NCI-H146 (cell line): ENCODE measurements at places on chromosomes 16 and 17.
A peak's percentile ranks its signal among the peaks of the same experiment; 100 is the strongest.

- DNase-seq = no peak
These were observed 2.3 kb upstream of the WNT3 start for GRCh38 chr17:46820592-46821450.

- DNase-seq = no peak
These were observed 1471.3 kb downstream of the CDH11 start for GRCh38 chr16:63650550-63650949.

DNA sequence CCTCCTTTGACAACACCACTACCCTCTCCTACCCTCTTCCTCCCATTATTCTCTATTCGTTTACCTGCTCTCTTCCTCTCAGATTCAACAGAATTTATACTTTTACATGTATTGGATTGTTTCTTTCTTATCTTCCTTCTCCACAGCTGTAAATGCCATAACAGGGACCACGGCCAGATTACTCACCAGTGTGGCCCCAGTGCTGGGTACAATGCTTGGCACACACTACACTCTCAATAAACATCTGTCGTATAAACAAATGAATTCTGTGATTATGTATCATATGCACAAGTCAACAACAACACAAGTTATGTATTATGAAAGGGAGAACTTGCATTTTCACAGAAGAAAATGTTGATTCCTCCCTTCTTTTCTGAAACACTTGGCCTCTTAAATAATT is 20.0 kb downstream of the AARSD1 start:
- no peak for DNase-seq

GRCh38 chr16:52078716-52079655 is 468.0 kb downstream of the TOX3 start:
- DNase-seq = no peak

- DNase-seq = no peak
These were observed 42.3 kb downstream of the CRLF3 start for GRCh38 chr17:30782206-30782605.

DNA sequence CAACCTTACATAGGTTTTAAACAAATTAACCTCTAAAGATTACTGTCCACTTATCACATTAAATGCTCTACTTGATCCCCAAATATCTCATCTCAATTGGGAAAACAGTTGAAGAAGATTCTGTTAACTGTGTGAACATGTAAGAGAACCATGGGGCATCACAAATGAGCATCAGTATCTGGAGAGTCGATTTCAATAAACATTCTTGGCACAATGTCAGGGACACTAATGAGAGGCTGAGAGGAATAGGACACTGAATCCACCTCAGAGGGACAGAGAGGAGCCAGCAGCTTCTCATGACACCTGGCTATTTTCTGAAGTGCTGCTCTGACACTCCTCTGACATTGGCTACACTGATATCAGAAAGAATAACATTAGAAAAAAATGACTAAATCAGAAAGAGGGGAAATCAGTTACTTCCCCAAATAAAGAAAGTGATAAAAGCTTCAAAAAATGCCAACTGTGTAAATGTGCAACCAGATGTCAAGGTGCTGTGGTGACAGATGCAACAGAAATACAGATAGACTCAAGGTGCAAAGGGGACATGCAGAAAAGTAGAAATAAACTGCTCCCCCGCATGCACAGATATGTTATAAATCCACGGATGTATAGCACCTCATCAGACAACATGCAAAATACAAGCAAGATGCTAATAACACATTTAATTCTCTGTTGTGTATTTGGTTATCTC is 67.4 kb downstream of the SNX11 start:
- DNase-seq = peak; percentile 39

DNA sequence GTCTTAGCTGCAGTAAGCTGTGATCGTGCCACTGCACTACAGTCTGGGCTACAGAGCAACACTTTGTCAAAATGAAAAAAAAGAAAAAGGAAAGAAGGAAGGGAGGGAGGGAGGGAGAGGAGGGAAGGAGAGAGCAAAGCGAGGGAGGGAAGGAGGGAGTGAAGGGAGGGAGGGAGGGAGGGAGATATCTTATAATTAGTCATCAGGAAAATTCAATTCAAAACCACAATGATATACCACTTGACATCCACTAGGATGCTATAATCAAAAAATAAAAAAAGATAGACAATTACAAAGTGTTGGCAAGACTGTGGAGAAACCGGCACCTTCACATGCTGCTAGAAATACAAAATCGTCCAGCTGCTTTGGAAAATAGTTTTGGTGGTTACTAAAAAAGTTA is 93.8 kb downstream of the CDC27 start:
- no peak for DNase-seq

DNA sequence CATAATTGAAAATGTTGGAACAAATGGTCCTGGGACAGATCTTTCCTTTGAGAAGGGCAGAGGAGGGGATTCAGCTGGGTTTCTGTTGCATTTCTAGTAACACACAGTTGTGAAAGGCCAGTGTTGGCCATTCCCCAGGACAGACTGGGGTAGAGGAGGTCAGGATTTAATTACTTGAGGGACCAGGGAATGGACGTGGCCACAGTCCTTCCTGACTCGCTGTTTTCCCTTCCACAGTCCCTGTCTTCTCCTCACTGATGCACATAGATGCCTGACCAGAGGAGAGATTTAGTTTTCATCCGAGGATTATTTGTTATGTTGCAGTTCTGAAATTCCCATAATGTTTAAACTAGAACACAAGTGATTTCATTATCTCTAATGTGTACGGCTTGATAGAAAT is 25.2 kb upstream of the HEATR6 start:
- DNase-seq = no peak

DNA sequence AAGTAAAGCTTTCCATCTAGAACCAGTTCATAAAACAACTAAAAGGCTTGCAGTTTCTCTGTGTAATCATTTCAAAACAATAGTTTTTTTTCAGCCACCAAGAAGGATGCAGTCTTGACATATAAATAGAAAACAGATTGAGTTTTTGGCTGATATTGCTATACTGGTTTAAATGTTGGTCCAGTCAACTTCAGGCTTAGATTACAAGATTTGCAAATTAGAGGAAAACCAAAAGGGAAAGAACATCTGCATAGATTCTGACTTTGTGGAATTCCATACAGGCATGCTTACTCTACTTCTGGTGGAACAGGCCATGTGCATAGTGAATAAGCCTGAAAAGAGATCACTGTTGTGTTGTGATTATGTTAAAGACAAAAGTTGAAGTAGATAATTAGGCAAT is 150.3 kb downstream of the BCAS3 start:
- DNase-seq = no peak

DNA sequence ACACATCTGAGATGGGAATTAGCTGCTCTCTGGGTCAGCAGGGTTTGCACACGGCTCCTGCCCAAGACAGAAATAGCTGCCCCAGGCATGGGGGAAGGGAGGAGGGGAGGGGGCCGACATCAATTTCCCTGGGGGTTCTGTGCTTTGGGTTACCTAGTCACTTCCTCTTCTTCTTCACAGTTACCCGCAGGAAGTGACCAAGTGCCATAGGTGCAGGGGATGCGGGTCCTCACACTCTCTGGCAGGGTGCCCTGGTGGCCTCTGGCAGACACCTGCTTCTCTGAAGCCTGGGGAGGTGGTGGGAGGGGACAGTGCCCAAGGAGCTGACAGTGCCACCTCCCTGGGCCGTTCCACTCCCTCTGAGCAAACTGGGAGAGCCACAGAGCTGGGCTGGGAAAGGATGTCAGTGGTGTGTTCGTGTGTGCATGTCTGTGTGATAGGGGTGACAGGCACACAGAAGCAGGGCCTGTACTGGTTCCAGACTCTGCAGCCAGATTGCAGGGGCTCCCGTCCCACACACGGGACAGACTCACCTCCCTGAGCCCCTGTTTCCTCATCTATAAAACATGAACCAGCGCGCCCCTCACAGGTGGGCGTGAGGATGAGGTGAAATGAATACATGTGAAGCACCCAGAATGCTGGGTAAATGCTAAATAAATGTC is 18.2 kb downstream of the SCN4A start:
- no peak for DNase-seq

- DNase-seq = no peak
These were observed 31.5 kb downstream of the NLRP1 start for GRCh38 chr17:5552841-5553240.

DNA sequence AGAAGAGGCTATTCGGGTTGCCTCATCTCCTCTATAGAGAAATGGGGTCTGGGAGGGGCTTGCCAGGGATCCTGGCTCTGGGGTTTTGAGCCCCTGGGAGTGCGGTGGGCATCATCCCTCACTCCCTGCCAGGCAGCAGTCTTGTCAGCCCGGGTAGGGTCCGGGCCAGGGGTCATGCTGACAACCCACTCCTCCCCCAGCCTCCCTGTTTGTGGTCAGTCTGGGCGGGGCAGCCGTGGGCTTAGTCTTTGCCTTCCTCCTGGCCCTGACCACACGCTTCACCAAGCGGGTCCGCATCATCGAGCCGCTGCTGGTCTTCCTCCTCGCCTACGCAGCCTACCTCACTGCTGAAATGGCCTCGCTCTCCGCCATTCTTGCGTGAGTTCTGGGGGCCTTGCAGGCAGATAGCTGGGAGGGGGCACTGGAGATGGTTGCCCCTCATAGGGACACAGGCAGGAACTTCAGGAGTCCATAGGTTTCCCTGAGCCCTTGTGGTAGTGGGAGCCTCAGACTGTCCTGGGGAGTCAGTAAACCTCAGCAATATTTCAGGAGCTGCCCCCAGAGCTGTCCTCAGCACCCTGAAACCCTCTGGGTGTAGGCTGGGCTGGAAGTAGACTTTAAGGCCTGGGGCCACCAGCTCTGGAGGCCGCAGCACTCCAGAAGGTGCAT is 6.9 kb downstream of the SLC9A5 start:
- no peak for DNase-seq

DNA sequence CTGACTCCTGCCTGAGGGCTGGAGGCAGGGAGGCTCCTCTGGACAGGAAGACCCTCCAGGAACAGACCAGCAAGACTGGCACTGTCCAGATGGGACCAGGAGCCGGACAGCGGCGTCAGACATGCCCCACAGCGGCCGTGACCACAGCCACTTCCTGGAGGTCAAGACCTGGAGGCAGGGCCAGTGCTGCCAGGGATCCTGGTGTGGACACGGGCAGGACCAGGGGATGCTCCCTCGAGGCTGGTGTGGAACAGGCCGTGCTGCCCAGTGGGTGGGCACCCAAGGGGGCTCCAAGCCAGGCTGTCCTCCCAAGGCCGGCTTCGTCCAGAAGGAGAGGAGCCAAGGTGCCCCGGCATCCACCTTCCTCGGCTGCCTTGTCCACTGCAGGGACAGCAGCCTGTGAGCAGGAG is 4.5 kb upstream of the CCDC57 start:
- DNase-seq = no peak

DNA sequence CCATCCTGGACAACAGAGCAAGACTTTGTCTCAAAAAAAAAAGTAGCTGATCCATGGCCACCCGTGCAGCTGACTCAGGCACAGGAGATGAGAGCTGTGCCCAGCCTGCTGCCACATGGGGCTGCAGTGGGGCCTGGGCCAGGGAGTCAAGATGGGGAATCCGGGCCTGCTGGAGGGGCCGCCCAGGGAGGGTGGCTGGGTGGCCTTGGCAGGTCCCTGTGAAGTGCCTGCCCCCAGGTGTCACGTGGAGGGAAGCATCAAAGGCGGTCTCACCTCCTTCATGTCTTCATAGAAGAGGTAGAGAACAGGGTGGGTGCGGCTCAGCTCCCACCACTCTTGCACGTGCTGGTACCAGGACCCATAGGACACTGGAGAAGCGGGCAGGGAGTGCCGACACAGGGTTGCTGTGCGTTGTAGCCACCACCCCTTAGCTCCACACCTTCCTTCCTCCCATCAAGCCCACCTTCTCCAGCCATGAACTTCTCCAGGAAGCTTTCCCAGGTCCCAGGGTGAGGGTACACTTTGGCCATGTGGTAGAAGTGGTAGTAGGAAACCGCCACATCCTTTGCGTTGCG is 3.8 kb downstream of the SULT1A2 start:
- DNase-seq = no peak

DNA sequence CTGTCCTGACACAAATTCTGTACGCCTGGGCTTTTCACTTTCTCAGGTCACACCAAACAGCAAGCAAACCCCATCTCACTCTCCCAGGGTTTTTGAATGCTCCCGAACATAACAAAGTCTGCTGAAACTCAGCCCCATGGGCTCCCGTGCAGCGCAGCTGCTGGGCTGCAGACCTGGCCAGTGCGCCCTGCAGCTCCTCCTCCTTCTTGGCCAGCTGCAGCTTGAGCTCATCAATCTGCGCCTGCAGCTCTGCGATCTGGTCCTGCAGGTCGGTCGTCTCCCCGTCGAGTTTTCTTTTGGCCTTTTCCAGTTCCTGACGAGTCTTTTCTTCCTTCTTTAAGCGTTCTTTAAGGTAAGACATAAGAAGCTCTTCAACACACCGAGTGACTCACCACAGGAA is 70.5 kb downstream of the NDEL1 start:
- DNase-seq = no peak

- DNase-seq = no peak
These were observed 6.6 kb downstream of the GPS1 start for GRCh38 chr17:82058230-82058854.

GRCh38 chr17:32609085-32609484 is 122.3 kb downstream of the CDK5R1 start:
- peak; percentile 19 for DNase-seq

DNA sequence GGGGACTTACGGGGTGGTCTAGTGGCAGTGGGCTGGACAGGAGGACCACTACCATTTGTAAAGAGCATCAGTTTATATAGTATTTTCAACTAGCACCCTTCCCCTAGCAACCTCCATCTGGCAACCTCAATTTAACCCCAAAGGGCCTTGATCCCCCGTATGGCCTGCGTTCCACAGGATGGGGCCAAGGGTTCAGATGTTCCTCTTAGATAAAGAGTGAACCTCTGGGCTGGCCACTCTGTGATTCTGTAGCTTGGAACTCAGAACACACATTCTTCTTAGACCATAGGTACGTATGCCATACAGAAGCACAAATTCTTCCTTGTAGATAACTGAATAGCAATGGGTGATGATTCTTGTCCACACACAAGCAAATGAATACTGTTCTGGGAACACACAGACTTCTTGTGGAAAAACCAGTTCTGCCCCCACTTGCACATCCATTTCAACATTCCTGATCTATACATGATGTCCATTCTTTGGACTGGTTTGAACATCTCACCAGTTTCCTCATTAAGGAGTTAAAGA is 1.9 kb upstream of the GGA2 start:
- no peak for DNase-seq

DNA sequence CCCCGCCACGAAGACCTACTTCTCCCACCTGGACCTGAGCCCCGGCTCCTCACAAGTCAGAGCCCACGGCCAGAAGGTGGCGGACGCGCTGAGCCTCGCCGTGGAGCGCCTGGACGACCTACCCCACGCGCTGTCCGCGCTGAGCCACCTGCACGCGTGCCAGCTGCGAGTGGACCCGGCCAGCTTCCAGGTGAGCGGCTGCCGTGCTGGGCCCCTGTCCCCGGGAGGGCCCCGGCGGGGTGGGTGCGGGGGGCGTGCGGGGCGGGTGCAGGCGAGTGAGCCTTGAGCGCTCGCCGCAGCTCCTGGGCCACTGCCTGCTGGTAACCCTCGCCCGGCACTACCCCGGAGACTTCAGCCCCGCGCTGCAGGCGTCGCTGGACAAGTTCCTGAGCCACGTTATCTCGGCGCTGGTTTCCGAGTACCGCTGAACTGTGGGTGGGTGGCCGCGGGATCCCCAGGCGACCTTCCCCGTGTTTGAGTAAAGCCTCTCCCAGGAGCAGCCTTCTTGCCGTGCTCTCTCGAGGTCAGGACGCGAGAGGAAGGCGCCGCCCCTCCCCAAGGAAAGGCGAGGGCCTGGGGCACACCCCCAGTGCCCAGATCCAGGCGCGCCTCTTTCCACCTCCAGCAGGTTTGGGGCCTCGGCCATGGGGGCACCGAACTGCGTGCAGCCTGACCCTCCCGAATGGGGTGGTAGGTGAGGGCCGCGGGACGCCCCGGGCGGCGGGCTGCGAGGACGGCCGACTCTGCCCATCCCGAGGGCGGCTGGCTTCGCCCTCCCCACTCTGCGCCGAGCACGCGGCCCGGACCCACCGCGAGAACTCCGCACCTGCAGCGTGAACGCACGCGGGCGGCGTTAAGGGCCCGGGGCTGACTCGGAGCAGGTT is 664 bp downstream of the HBQ1 start:
- peak; percentile 84 for DNase-seq
